Fibroblast of skin of left biceps (primary cell): ENCODE measurements at places on chromosomes 13 and 19.

DNA sequence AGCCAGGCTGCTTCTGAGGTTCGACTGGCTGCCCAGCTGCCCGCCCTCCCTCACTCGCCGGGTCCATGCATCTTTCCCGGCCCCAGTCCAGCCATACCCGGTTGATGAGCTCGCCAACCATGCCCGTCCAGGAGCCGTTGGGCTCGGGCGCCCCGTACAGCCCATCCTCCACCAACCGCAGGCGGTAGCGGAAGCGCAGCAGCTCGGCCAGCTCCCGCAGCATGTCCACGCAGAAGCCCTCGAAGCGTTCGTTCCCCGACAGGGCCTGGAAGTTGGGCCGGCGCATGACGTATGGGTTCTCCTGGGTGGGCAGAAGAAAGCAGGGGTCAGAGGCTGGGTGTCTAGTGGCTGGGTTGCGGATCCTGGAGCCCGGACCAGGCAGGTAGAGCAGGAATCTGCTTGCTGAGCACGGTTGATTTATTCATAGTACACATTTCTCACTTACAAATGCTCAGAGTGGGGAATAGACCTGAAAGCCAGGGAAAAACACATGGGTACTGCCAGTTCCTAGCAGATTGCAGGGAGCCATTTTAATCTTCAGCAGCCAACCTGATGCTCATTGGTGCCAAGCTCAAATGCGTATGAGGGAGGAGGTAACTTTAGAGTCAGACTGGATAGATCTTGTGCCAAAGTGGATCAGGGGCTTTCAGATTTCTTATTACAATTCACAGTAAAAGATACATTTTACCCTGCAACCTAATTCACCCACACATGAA lies 27.4 kb downstream of the GRIK5 start:
- no peak for DNase-seq

GRCh38 chr19:17336872-17337674 lies at the start of gene GTPBP3:
GTPBP3 (plus strand) TSS chr19:17337553; CDS start chr19:17337612, 59 bp downstream.
- peak; percentile 94 for DNase-seq

DNA sequence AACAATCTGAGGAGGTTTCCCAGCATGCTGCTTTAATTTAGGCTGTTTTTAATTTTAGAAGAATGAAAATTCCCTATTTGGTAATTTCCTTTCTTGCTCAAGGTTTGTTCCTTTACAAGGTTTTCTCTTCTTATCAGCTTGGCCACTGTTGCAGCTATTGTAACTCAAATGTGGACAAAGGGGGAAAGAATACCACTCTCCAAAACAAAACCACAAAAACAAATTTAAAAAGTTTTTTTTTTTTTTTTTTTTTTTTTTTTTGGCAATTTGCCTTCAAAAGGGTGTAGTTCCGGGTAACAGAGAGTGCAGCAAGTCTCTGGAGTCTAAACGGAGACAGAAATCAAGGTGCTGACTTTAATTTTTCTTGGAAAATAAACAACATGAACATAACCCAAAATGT lies 306.4 kb upstream of the ARGLU1 start:
- DNase-seq, result no peak

GRCh38 chr19:13015361-13016223 lies 20.3 kb downstream of the NFIX start:
- DNase-seq, result no peak
